Sciatic nerve (tissue), 2 donors: ENCODE measurements at places on chromosomes 13 and 19.
A peak's percentile ranks its signal among the peaks of the same experiment; 100 is the strongest.

GRCh38 chr13:29810145-29810742 is 40.2 kb downstream of the UBL3 start:
- DNase-seq: no peak

DNA sequence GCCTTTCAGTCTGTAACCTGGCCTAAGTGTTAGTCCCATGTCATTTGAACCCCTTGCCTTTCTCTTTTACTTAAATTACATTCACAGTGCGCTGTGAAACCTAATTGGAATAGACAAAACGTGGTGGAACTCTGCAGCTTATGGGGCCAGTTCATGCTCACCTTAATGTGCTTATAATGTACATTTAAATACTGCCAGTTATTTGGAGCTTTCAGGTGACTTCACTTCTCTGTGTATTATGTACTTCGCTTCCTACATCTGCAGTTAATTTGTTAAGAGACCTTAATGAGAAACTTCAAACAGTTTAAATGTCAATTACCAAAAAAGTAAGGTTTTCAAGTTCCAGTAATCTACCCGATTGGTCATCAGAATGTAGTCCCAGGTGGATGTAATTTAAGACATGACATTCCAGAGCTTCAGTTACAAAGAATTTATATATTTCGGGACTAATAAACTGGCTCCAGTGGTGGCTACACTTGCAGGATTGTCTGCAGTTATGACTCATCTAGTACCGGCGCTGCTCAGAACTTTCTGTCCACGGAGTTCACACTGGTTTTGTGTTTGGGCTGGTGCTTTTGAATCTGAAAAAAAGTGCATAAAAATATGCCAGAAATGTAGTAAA is 125.3 kb downstream of the TM9SF2 start:
- no peak for DNase-seq

DNA sequence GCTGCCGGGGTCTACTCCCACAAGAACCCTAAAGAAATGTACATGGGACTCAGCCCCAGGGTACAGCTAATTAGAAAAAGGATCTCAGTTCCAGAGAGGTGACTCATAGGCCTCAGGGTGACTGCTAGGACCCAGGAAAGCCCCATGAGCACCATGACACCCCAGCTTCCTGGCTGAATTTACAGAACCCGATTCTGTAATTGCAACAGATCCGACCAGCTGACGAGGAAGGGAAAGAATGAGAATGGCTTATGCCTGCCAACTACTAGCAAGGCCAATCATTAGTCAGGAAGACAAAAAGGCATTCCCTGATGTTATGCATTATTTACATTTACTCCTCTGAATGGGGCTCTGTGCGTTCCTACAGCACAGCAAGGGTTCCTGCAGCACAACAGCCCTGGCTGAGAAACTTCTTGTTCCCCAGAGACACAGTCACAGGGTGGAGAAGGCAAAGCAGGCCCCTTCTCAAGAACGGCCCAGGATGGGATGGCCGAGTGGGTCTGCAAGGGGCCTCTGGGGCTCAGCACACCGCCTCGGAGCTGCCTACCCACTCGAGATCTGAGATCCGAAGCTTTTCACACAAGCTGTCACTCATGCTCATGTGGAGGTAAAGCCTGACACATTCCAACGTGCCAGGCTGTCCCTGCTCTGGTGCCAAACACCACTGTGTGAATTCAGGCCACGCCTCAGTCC is 27.2 kb downstream of the PBX4 start:
- no peak for DNase-seq

DNA sequence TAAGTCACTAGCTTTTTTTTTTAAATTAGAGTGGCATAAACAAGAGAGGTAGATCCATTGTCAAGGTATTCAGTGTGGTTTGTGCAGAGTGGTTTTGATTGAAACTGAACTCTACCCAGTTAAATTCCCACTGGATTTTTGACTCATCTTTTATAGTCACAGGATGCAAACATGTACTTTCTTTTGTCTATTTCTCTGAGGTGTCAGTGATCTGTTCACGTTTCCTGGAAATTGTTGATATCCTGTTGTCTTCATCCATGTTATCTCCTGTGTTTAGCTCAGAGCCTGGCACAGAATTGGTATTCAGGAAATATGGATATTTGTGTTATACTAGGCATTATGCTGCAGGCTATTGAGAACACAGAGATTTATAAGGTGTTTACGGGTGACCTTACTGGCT is 119.7 kb downstream of the PCCA start:
- no peak for DNase-seq

DNA sequence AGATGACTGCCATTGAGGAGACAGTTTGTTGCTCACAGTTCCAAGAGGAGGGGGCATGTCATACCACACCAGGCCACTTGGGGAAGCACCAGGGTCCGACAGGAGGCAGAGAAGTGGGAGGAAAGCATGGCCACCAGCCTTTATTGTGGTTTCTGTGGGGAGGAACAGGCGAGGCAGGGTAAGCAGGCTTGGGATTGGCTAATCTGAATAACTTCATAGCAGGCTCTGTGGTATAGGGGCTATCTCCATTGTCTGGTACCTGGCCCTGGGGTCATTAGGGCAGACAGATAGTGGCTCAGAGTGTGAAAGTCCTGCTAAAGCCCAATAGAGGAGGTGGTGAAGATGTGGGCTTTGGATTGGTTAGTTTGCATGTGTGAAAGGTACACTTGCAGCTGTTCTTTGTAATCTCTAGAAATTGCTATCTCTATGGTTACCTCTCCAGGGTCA is 35.5 kb downstream of the CBY2 start:
- DNase-seq: no peak

- peak; percentile 66 for DNase-seq
These were observed 141.6 kb upstream of the RFC3 start for GRCh38 chr13:33676045-33676989.

GRCh38 chr13:106213028-106213757 is 322.3 kb downstream of the EFNB2 start:
- no peak for DNase-seq

DNA sequence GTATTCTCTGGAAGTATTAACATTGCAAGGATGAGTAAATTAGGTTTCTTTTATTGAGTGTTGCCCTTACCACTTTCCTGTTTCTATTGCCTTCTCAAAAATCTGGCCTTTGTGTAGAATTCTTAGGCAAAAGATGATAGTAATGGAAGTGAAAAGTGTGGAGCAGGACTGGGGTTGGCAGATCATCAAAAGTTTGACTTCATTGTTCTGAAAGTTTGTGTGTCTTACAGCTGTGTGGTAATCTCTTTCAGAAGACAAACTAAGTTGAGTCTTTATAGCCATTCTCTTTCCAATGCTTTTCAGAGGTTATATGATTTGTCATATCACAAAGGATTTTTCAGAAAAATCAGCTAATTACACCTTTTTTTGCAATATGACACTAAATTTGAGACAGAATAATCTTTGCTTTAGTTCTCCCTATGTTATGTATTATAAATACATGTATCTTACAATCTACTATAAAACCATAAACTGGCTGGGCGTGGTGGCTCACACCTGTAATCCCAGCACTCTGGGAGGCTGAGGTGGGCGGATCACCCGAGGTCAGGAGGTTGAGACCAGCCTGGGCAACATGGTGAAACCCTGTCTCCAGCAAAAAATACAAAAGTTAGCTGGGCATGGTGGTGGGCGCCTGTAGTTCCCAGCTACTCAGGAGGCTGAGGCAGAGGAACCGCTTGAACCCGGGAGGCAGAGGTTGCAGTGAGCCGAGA is 8.7 kb upstream of the KCNRG start:
- no peak for DNase-seq
